ENCODE measurements at places on chromosomes 4 and X.

DNA sequence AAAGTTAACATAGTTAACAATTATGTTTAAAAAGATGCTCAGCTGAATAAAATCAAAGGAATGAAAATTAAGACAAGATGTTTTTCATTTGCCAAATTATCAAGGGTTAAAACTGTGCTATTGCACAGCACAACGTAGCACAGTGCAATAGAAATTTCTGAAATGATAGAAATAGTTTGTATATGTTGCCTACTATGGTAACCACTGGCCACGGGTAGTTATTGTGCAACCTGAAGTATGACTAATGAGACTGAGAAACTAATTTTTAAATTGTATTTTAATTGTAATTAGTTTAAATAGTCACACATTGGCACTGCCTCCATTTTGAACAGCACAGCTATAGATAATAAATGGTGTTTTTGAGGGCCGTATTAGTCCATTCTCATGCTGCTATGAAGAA lies 343.1 kb upstream of the FAM241A start:
- no peak for DNase-seq

DNA sequence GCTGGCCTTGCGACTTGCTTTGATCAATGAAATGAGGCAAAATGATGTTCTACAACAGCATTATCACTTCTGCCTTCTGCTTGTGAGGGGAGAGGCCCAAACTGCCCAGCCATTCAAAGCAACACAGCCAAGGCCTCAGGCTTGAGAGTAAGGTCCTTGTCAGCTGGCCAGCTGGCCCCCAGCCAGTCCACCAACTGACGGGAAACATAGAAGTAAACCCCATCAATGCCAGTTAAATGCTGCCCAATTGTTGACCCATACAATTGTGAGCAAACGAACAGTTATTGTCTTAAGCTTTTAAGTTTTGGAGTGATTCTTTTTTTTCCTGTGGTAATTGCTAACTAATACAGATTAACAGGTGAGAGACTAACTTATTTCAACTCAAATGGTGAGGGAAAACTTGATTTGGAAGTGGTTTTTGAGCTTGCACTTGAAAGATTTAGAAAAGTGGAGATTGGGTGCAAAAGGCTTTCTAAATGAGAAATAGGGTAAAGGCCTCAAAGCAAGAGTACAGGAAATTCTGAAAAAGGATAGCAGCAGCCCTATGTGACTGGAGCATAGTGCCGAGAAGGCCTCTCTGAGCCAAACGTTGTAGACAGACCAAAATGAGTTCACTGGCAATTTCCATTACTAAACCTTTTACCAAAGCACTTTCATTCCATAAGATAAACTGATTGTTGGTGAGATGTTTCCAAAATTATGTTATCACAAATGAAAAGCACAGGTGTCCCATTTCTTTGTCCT lies 66.9 kb downstream of the ARHGEF38 start:
- DNase-seq = no peak

DNA sequence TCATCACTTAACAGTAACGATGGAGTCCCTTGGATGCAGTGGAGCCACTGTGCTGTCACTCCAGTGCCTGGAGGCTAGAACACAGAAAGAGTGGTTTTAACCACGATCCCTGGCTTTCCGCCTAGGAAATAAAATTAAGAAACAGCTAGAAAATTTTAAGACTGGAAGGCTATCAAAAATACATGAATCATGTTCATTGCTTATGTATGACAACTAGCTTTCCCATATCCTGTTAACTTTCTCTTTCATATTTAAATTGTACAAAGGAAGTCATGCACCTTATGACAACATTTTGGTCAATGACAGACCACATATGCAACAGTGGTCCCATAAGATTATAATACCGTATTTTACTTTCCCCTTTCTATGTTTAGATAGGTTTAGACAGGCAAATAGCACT lies 115.1 kb downstream of the GALNTL6 start:
- DNase-seq = no peak

- DNase-seq = no peak
Observed at GRCh38 chr4:62288808-62289541, 1088.8 kb downstream of the ADGRL3 start.

DNA sequence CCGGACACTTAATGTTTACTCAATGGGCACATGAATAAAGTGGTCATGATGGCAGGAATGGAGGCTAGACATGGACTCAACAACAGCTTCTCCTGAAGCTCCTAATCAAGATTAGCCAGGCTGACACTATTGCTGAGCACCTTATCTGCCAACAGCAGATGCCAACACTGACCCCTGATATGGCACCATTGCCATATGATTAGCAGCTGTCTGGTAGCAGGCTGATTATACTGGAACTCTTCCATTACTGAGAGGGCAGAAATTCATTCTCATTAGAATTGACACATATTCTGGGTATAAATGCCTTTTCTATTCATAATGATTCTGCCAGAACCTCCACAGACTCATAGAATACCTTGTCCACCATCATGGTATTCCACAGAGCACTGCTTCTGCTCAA lies 18.4 kb upstream of the AFF1 start:
- DNase-seq = no peak

- no peak for DNase-seq
Observed at GRCh38 chr4:170022211-170022610, 4.0 kb downstream of the MFAP3L start.

GRCh38 chr4:101954351-101954750 lies 163.8 kb downstream of the BANK1 start:
- no peak for DNase-seq

All from T follicular helper cell (primary cell).